ENCODE measurements at places on chromosomes 16 and 17.

DNA sequence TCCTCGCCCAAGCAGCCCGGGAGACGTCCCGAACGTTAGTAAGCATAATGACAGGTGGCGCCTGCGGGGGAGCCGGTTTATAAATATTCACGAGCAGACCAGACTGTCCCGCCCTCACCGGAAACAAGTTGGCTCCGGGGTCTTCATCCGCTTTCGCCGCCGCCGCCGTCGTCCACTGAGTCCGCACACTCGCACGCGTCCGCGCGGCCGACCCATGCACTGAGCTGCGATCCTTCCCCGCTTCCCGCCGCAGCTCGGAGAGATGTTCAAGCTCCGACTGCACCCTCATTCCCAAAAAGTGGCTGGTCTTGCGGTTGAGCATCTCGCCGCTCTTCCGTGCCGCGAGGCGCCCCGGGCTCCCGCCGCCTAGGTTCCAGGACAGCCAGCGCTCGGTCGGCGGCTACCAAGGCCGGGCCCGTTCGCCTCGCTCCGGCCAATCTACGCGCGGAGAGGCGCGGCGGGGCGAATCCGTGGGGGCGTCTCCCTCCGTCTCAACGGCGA, 385 bp downstream of the CFAP119 start:
- DNase-seq: no peak

GRCh38 chr17:74343526-74344284, 17.7 kb downstream of the KIF19 start:
- DNase-seq: no peak

GRCh38 chr16:68003031-68003430, 3.7 kb upstream of the DPEP2 start:
- no peak for DNase-seq

- no peak for DNase-seq
Measured at GRCh38 chr17:75463603-75464002, 7.2 kb downstream of the TMEM94 start.

DNA sequence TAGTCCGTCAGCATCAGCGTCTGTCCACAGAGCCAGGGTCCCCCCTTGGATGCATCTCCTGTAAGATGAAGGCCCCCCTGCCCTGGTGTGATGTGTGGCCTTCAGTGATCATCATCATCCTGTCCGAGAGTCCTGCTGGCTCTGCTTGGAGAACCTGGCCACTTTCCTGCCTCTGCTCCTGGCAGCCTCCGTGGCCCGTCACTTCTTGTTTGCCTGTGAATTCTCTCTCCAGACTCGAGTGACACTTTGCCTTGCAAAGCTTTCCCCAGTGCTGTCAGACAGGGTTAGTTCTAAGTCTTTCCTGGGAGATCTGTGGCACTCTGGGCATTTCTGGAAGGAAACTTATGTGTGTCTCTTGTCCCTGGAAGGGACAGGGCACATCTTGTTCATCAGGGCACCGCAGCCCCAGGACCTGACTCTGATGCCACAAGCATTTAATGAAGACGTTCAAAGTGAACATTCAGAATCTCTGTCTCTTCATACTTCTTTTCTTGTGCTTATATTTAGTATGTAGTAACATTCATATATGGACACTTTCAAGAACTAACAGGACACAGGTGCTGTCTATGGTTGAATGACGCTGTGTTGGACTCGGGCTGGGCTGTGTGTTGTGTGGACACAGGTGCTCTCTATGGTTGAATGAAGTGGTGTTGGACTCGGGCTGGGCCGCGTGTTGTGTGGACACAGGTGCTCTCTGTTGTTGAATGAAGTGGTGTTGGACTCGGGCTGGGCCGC, 68.5 kb downstream of the RPTOR start:
- DNase-seq: no peak

- no peak for DNase-seq
Measured at GRCh38 chr17:74362069-74362405, 369 bp upstream of the BTBD17 start.

GRCh38 chr17:44105941-44106340, 17.5 kb downstream of the HDAC5 start:
- no peak for DNase-seq

DNA sequence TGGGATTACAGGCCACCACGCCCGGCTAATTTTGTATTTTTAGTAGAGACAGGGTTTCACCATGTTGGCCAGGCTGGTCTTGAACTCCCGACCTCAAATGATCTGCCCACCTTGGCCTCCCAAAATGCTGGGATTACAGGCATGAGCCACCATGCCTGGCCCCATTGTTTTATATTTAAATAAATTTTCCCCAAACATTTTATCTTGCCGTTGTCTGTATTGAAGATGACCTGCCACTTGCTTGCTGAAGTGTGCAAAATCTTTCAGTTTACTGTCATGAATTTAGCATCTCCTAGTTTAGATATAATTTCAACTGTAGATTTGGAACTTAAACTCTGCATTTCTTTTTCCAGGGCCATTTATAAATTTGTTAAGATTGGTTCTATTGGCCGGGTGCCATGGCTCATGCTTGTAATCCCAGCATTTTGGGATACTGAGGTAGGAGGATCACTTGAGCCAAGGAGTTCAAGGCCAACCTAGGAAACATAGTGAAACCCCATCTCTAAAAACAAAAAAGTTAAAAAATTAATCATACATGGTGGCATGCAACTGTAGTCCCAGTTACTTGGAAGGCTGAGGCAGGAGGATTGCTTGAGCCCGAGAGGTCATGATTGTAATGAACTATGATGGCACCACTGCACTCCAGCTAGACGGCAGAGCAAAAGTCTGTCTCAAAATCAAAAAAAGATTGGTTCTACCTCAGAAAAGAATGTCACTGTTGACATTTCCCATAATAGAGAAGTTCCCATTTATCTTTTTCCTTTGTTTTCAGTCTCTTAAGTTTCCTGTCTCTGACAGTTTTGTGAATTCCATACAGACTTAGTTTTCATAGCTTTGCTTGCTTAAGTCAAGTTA, 84.4 kb downstream of the VMP1 start:
- DNase-seq: no peak

DNA sequence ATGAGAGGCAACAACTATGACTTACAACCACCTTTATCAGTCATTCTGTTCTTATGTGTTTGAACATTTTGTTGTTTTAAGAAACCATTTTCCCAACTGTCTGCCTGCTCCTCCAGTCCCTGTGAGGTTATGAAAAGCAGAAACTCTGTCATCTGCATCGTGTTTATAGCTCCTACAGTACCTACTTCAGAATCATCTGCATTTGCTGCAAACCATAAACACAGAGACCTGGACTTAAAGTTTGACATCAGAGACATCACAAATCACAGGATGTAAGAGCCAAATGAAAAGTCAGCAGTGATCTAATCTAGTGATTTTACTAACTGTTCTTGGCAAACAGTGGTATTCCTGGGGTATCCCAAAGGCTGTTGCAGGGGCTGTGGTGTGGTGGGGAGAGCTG, 55.2 kb downstream of the CDH11 start:
- DNase-seq: no peak

DNA sequence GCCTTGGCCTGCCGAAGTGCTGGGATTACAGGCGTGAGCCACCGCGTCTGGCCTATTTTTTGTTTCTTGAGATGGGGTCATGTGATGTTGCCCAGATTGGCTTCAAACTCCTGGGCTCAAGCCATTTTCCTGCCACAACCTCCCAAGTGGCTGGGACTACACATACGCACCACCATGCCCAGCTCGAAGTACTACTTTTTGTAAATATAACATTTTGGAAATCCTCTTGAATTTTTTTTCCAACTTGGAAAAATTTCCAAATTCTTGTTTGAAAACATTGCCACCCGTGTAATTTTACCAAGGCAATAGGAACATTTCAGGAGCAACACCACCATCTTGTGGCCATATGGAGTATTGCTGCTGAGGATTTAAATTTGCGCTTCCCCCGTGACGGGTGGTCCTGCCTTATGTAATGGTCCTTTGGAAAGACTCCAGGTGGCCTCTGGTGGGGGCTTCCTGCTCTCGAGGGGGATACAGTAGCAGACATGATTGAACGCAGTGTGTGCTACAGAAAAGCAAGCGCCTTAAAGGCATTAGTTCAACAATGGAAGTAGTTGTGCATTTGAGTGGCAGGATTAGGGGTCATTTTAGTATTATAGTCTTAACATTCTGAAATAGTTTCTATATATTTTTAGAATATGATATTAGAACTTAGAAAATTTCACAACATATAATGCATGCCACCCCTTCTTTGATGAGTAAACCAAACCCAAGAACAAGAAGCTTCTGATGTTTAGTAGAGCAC, 8.0 kb downstream of the FLYWCH1 start:
- peak; percentile 35 for DNase-seq

GRCh38 chr16:84091460-84091859, 25.3 kb downstream of the MBTPS1 start:
- DNase-seq: peak; percentile 5

- DNase-seq: no peak
Measured at GRCh38 chr16:71894229-71894920, 956 bp upstream of the IST1 start.

DNA sequence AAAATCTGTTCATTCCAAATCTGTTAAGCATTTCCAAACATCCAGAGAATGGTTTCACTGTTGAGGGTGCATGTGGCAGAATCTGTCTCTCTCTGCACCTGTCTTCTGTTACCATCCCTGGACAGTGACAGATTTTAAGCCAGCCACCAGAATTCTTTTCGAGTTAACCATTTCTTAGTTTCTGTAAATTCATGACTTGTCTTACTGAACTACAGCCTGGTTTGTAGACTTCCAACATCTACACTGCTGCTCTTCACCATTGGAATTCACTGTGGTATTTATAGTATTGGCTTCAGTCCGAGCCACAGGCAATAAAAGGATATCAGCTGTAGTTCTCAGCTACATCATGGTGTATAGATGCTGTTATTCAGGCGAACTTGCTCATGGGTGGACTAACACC, 47.6 kb downstream of the GOSR1 start:
- peak; percentile 64 for DNase-seq

DNA sequence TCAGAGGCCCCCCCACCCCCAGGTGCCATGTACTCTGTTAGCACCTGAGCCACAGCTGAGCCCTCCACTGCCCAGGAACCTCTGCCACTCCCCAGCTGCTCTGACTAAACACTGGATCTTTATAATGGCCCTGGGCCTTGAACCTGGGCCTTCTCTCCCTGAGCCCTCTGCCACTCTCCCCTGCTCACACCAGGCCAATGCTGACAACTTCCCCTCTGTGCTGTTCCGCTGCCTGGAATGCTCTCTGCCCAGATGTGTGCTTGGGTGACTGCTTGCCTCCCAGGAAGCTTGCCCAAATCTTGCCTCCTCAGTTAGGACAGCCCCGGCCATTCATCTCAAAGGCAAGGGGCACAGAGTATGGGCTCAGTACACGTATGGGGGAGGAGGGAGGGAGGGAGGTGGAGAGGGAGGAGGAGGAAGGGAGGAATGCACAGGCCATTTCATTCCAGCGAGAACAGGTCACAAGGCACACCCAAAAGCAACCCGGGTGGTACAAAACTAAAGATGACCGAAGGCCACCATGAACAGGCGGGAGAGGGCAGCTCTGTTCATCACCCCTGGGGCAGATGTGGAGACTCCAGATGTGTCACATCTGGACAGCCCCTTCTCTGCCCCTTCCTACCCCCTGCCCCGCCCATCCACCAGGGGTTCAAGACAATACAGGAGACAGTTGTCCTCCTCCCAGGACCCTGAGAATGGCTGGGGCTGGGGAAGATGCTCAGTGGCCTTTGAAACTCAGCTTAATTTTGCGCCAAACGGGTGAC, 15.3 kb upstream of the TNFRSF13B start:
- no peak for DNase-seq

DNA sequence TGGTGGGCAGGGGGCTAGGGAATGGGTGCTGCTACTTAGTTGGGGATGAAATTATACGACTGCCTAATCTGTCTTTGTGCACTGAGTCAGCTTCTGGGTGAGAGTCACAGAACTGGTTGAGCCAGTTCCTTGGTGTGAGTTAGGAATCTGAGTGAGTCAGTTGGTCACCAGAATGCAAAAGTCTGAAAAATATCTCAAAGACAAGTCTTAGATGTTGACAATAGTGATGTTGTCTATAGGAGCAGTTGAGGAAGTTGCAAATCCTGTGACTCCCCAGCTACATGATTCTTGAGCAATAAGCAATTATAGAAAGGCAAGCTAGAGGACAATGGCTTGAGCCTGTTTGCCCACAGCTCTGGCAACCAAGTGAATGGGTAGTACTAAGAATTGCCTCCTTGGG, 399.2 kb downstream of the CNTNAP4 start:
- DNase-seq: no peak
